ENCODE measurements at places on chromosomes 7 and 10.

- DNase-seq: no peak
These were observed 104.2 kb downstream of the ANKRD7 start for GRCh38 chr7:118328505-118329211.

- DNase-seq: peak; percentile 73
These were observed 290.6 kb downstream of the FRMD4A start for GRCh38 chr10:14039968-14040668.

DNA sequence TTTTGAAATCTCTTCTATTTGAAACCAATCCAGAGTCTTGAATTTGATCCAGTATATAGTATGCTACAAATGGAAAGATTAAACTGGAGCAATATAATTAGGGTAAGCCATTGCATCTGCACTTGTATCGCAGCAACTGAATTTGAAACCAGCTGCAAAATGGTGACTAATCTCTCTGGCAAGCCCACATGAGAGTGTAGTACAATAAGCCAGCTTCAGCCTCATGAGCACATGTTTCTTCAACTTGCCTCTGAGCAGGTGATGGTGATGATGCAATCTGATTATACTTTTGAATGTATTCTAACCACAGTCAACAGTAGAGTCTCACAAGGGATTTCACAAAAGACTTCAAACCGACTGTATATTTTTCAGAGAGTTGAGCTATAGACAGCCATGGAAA, 829 bp upstream of the RPA3 start:
- DNase-seq: no peak

DNA sequence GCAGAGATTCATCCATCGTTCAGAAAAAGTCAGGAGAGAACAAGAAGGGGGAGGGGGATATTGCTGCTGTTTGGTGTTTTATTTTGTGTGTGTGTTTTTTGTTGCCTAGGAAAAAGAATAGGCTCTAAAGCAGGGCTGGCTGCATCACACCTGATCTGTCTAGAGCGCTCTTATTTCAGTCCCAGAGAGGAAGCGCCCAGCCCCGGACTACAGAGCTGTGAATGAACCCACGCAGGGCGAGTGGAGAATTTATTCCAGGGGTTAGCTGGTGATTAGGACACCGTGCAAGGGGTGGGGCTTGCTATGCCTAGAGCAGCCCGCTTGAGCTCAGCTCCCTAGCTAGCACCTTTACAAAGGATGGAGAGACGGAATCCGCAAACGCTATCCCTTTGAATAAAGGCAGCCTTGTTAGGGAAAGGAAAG, 621 bp upstream of the FAM13C start:
- DNase-seq: peak; percentile 76

- DNase-seq: no peak
These were observed 79.8 kb downstream of the ARHGAP22 start for GRCh38 chr10:48525113-48525512.

GRCh38 chr10:24900888-24901685, 51.3 kb downstream of the PRTFDC1 start:
- peak; percentile 54 for DNase-seq

GRCh38 chr10:131681122-131681521, 219.7 kb upstream of the PPP2R2D start:
- no peak for DNase-seq

GRCh38 chr7:111827863-111828504, 265.7 kb upstream of the IMMP2L start:
- DNase-seq: no peak
